Left cardiac atrium (tissue), 4 donors: ENCODE measurements at places on chromosomes 7 and 10.

DNA sequence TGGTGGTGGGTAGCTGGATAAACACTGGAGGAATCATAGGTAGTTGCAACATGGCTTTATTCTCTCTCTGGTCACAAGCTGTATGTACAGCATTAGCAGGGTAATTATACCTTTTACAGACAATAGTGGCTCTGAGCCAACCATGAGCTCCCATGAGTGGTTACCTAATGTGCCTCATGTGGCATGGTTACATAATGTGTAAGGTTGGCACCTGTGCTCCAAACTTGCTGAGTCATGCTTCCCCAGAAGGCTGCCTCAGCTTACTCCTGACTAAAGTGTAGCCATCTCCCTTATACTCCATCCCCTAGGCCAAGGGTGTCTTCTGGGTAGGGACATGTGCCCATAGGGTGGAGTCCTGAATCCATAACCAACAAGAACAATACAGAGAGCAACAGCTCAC lies 345.3 kb upstream of the SEMA3C start:
- no peak for DNase-seq

DNA sequence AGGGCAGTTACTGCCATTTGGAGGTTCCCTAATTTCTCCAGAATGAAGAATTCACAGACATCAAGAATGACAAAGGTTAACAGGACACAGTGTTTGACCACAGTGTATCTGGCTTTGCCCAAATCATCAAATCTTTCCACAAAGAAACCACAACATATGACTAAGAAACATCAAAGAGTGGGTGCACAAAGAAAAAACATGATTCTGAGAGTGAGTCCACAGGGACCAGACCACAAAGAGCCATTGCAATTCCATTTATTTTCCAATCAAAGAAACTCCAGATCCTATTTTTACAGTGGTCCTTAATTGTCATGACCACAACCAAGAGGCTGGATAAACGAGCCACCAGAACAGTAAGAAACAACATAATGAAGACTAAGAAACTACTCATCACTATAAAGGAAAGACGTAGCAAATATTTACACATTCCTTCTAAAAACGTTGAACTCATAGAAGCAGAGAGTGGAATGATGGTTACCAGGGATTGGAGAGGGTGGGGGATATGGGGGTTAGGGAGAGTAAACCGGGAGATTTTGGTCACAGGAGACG lies 286.5 kb downstream of the DOCK4 start:
- no peak for DNase-seq

- no peak for DNase-seq
Observed at GRCh38 chr7:114916261-114916892, 5.5 kb upstream of the MDFIC start.

DNA sequence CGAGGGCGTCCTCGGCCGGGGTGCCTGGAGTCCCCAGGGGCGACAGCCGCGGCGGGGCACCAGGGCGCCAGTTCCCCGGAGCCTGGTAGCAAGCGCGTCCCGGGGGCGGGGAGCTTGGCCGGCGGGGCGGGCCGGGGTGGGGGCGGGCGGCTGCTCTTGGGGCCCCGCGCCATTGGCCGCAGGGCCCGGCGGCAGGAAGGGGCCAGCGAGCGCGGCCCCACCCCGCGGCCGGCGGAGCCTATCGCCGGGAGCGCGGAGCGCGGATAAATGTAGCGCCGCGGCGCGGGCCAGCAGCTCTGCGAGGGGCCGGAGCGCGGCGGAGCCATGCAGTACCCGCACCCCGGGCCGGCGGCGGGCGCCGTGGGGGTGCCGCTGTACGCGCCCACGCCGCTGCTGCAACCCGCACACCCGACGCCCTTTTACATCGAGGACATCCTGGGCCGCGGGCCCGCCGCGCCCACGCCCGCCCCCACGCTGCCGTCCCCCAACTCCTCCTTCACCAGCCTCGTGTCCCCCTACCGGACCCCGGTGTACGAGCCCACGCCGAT lies at the start of gene HHEX:
Gene HHEX (plus strand): TSS at position 293 of the 548 bp plus-strand sequence. CDS start 32 bp downstream, at position 325.
- DNase-seq, result peak; percentile 67

DNA sequence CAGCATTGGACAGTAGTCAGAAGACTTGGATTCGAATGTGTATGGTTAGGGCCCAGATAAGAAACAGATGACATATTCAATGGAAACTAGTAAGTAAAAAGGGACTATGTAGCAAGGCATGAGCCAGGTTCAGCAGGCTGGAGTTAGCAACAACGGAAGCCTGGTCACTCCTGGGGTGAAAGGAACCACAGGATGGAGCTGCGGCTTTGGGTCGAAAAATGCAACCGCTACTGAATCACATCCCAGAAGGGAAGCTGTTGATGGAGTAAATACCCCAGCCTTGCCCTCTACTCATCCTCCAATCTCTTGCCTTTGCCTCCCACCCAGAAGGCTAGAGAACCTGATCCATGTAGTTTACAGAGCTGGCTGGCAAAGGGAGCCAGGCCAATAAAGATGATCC lies 37.5 kb upstream of the EGR2 start:
- DNase-seq, result no peak
